ENCODE measurements at places on chromosomes 3 and 15.

DNA sequence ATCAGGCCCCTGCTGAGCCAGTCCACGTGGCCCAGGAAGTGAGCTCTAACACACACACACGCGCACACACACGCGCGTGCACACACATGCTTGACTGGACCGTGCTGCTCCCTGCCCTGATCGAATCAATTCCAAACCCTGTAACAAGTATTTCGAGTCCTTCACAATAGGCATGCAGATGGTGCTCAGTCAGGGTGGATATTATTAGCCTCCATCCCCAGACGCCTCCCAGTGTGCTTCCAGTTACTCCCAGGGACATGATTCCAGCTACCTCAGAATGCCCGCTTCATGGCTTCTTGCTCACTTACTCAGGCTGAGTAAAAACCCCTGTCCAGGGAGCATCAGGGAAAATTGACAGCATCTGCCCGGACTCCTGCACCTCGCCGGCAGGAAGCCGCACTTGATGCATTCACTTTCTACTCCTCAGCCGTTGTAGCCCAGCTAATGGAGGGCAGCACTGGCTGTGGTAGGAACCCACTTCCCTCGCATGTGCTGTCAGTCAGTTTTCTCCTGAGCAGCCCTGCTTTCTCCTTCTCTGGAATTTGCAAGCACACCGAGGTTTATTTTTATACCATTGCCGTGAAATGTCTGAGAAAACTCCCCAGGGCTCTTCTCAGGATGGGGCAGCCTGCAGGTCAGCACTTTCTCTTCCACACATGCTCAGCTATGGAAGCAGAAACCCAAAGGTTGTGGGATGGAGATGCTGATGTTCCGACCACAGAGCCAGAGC is 126.1 kb upstream of the ABHD17C start:
- no peak for DNase-seq

DNA sequence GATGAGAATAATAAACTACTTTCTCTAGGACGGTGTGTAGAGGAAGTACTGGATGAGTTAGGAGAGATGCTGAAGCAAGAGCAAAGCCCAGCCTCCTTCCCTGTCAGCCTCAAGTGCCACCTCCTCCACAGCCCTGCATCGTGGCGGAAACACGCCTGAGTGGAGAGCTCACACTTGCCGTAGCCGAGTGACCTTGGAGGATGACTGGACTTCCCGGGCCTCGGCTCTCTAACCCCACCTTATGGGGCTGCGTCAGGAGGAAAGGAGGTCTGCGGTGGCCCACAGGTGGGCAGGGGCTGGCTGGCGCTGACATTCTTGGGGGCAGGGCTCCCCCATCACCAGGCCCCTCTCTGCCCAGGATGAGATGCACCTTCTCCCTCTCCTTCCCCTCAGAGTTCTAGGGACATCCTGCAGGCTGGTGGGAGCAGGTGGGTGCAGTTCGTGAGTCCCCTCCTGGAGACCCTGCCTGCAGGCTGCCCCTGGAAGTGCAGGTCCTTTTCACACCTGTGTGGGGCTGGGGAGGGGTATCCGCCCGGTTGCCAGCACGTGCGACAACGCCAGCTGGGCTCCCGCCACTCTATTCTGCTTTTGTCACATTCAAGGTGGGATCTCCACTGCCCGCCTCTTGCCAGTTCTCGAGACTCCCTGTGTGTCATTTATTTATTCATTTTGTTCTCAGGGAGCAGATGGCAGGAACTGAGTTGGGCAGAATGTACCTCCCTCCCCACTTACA is 175.2 kb downstream of the MEGF11 start:
- no peak for DNase-seq

DNA sequence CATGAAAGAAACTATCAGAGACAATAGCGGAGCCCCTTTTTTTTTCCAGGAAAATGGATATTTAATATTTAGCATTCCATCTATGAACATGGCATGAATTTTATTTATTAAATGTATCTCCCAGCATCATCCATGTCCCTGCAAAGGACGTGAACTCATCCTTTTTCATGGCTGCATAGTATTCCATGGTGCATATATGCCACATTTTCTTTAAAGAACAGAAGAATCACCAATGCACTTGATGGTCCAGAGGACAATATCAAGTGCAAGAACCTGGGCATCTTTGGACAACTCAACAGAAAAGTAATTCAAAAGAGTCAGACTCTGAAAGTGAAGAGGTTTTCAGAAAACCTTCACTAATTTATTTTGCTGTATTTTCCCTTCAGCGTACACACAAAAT is 133.0 kb upstream of the SLC7A14 start:
- DNase-seq: no peak

GRCh38 chr3:134881305-134881704 is 86.2 kb downstream of the EPHB1 start:
- no peak for DNase-seq

DNA sequence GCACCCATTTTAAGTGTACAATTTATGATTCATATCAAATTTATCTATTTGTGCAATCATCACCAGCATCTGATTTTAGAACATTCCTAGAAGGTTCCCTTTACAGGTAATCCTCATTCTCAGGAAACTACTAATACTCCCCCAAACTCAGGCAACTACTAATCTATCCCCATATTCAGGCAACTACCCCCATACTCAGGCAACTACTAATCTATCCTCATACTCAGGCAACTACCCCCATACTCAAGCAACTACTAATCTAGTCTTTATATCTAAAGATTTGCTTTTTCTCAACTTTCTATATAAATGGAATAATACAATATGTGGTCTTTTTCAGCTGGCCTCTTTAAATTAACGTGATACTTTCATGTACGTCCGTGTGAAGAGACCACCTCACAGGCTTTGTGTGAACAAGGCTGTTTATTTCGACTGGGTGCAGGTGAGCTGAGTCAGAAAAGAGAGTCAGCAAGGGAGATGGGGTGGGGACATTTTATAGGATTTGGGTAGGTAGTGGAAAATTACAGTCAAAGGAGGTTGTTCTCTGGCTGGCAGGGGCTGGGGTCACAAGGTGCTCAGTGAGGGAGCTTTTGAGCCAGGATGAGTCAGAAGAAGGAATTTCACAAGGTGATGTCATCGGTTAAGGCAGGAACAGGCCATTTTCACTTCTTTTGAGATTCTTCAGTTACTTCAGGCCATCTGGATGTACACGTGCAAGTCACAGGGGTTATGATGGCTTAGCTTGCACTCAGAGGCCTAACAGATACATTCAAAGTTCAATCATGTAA is 1444.5 kb upstream of the CADM2 start:
- no peak for DNase-seq

- no peak for DNase-seq
Measured at GRCh38 chr15:81161851-81162250, 27.8 kb downstream of the CFAP161 start.

DNA sequence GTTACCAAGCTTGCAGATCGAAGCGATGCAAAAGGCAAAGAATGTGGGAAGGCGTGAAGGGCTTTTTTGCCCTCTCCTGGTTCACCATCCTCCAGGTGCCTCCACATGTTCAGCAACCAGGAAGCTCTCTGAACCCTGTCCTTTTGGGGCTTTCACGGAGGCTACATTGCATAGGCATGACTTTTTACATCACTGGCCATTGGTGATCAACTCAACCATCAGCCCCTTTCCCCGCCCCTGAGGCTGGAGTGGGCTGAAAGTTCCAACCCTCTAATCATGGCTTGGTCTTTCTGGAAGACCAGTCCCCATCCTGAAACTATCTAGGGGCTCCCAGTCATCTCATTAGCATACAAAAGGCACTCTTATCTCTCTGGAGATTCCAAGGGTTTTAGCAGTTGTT is 52.6 kb downstream of the UACA start:
- DNase-seq: no peak

DNA sequence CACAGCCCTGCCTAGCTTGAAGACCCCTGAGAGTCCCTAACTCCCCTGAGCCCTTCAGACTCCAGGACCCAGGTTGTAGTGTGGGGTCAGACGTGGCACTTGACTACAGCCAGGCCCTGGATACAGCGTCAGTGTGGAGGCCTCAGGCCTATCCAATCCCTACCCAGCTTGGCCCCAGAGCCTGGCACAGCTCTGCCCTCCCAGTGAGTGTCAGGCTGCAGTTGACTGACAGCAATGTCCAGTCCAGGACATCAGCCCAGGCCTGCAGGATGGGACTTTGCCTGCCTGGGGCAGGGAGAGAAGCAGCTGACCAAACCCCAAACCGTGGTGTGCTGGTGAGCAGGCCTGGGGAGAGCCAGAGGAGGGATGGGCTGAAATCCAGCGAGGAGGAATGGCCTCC is 27.3 kb downstream of the KLF13 start:
- no peak for DNase-seq

- DNase-seq: no peak
Measured at GRCh38 chr3:55427739-55428138, 59.4 kb downstream of the WNT5A start.

- DNase-seq: no peak
Measured at GRCh38 chr3:10505050-10505790, at the start of gene ATP2B2. Gene ATP2B2, minus strand, starts transcription at chr3:10505586. Its CDS starts 56,043 bp downstream, at chr3:10449543.

DNA sequence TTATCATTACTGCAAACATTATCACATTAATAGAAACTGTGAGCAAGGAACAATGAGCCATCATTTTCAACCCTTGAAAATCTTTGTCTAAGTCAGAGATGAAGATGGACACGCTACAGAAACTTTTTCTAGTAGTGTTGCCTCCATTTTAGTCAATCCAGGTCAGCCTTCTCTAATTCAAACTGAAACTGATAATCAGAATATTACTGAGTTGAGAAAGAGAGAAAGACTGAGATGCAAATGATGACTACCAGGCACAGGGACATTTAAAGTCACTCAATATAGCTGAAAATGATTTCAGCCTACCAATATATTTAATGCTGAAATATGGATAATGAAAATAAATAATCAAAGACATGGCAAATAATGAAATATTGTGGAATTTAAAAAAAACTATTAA is 261.4 kb downstream of the GBE1 start:
- DNase-seq: no peak

GRCh38 chr15:69893086-69893485 is 204.6 kb downstream of the TLE3 start:
- DNase-seq: no peak

- DNase-seq: no peak
Measured at GRCh38 chr3:172702256-172702655, 8.6 kb downstream of the NCEH1 start.

DNA sequence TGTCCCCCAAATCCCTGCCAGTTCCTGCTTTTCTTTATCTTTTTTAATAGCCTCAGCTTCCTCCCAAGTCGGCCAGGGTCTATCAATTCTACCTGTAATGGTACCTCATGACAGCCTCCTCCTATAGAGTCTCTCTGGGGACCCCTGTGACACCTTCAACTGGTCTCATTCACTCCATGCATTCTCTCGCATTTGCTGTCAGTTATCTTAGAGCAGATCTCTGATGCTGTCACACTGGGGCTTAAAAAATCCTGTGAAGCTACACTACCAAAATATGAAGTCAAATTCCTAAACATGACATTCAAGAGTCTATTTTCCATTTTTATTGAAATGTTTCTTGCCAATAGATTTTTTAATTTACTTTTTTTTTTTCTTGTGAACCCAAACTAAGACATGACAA is 5.5 kb downstream of the VPS39 start:
- no peak for DNase-seq

DNA sequence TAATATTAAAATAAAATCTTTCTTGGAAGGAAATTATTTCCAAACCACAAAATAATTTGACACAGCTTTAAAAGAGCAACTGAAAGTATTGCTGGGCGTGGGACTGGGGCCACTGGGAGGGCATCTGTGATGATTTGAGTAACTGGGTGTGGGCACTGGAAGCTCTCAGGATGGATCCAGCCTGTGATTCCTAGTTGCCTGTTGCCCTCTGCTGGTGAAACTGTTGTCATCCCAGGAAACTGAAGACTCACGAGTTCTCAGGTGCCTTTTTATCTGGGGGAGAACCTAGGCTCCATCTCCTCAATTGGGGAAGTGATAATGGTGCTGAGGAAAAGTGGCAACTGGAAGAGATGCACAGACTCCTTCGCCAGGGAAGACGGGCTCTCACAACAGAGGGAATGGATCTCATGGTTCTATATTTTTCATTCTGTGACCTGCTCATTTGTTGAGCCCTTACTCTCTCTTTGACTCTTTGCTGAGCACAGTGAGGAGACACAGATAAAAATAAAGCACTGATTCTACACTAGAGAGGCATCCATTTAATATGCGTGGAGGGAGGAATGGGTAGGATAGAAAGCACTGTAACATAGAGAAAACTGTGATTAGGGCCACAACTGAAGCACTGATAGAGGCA is 61.6 kb downstream of the TPRG1 start:
- DNase-seq: no peak

- no peak for DNase-seq
Measured at GRCh38 chr3:171116824-171117395, 90.4 kb upstream of the SLC2A2 start.

DNA sequence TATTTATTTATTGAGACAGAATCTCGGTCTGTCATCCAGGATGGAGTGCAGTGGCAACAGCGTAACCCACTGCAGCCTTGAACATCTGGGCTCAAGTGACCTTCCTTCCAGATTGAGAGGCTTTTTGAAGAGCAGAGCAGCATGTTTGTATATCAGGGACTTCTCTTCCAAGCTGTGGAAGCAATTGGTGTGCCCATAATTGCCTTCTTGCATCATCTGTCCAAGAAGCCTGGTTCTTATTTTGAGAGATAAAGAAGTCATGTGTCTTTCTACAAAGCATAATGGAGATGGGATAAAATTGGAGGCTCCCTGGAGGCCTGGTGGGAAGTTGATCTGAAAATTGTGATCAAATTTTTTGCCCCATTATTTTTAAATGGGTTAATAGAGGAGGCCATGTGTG is 183.8 kb upstream of the MCTP2 start:
- no peak for DNase-seq

DNA sequence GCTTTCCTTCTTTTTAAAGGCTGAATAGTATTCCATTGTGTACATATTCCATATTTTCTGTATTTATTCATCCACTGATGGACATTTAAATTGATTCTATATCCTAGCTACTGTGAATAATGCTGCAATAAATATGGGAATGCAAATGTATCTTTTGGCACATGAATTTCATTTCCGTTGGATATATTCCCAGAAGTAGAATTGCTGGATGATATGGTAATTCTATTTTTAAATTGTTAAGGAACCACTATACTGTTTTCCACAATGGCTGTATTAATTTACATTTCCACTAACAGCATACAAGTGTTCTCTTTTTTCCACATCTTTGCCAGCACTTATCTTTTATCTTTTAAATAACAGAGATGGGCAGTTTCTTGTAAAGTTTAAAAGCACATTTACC is 302.7 kb downstream of the CTNNB1 start:
- no peak for DNase-seq

GRCh38 chr3:13451301-13451673 is 28.8 kb upstream of the HDAC11 start:
- no peak for DNase-seq

GRCh38 chr15:58882243-58882642 is 51.2 kb downstream of the SLTM start:
- DNase-seq: no peak

DNA sequence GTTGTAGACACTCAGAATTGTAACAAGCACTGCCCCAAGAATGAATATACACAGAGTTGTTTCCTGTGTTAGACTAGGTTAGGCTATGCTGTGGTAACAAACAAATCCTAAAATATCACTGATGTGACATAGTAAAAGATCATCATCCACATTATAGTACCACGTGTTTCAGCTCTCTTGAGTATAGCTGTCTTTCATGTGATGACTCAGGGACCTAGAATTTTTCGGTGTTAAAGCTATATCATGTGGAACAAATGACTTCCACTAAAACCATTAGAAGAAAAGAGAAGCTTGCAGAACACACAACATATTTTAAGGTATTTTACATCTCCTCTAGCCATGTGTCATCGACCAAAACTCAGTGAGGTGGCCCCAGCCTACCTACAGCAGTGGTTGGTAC is 307.9 kb upstream of the RBMS3 start:
- no peak for DNase-seq

Data from GOT3 (cell line).